ENCODE measurements at places on chromosomes 7 and 10.

DNA sequence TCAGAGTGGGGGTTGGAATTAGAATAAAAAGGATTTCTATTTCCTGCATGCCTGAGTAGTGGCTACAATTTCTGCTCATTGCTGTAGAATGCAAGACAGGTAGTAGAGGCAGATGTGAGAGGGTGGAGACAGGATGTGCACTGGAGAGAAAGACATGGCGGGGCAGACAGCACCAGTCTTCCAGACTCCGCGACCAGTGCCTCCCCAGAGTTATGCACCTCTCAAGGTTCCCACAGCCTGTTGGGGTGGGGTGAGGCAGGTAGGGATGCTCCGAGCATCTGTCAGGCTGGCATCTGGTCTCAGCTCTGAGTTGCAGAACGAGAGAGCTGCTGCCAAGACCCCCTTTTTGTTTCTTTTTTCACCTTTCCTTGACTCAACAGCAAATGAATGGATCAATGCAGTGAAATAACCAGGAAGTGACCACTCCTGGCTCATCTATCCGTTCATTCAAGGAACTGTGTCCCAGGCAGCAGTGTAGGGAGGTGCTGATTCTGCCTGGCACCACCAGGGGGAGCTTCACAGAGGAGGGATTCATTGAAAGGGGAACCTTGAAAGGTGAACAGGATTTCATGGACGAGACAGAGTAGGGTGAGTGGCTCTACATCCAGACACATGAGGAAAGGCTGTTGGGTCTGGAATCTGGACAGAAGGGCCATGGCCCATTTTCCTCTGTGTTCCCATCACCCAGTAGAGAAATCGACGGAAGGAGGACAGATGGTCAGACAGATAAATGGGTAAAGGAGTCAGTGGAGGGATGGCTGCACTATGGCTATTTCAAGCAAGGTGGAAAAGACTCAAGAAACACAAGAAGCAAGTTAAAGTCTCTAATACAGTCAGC, 17.2 kb upstream of the SLC18A3 start:
- peak; percentile 38 for DNase-seq

GRCh38 chr7:136138991-136139390, 161.8 kb upstream of the MTPN start:
- no peak for DNase-seq

GRCh38 chr10:14056610-14057332, 274.0 kb downstream of the FRMD4A start:
- no peak for DNase-seq

- DNase-seq, result no peak
Measured at GRCh38 chr10:115696747-115697146, 576.3 kb downstream of the GFRA1 start.

Measured in CD4-positive, alpha-beta T cell treated with Interleukin-15 for 1 hour (primary cell).